ENCODE measurements at places on chromosomes 5 and 9.

DNA sequence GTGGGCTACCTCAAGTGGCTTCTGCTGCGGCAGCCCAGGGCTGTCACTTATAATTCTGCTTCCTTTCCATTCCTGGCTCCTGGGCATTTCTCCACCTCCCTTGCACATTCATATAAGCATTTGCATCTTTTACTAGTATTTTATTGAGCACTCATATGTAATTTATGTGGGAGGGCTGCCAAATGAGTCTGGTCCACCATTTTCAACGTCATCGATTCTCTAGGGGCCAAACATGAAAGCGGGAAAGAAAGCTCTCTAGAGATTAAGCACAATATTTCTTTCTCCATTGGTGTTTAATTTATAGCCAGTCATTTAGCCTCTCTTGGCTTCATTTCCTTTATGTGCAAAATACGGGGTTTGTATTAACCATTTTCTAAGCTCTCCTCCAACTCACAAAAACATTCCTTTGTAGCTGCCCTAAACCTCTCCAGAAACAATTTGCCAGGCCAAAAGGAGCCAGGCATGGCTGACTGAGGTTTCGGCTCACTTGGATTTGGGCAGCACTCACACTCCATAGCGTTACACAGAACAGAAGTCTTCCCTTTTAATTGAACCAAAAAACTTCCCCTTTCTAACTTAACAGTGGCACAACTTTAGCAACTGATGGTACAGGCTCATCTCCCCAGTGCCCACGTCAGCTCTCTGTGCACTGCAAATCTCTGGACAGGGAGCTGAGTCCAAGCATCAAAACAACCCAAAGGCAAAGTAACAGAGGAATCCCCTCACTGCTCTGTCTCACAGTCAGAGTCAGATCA is 183.5 kb downstream of the ROR2 start:
- DNase-seq: no peak

DNA sequence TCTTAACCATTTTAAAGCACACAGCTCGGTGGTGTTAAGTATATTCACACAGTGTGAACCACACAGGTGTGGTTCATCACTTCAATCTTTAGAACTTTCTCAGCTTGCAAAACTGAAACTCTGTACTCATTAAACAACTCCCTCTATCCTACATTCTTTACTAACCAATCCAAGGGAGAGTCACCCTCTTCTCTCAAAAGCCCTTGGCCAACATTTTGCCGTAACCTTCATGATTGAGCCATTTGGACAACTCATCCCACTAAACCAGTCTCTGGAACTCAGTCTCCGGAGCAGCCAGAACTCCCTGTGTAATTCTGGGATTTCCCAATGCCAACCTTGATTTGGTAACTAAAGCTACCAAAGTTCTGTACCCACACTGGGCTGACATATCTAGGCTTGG is 84.7 kb downstream of the TTC39B start:
- no peak for DNase-seq

- no peak for DNase-seq
These were observed 115.7 kb downstream of the SUSD1 start for GRCh38 chr9:112059145-112059965.

DNA sequence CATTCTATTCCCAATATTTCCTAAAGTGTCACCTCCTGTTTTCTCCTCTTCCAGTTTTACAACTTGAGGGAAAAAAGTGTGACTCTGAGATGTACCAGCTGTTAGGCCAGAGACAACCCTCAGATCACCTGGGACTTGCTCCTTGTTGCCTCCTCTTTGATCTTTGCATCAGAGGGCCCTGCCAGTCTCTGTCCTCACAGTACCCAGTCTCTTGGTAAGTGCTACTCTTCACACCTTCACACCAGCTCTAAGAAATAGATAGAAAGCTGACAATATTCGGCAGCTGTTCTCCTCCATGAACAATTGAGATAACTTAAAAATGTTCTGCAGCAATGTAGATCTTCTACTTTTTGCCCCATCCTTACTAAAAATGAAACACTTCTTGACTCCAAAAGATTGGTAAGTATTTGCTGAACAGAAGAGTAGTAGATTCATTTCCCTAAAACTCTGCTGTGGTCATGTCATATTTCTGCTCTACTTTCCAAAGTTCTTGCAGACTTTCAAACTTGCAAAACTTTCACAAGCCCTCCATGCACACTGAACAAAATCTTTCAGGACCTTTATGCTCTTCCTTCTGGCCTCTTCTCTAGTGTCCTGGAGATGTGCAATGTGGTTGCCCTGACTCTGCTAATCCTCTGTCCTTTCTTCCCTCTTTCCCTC is 188.6 kb downstream of the SNX18 start:
- no peak for DNase-seq

DNA sequence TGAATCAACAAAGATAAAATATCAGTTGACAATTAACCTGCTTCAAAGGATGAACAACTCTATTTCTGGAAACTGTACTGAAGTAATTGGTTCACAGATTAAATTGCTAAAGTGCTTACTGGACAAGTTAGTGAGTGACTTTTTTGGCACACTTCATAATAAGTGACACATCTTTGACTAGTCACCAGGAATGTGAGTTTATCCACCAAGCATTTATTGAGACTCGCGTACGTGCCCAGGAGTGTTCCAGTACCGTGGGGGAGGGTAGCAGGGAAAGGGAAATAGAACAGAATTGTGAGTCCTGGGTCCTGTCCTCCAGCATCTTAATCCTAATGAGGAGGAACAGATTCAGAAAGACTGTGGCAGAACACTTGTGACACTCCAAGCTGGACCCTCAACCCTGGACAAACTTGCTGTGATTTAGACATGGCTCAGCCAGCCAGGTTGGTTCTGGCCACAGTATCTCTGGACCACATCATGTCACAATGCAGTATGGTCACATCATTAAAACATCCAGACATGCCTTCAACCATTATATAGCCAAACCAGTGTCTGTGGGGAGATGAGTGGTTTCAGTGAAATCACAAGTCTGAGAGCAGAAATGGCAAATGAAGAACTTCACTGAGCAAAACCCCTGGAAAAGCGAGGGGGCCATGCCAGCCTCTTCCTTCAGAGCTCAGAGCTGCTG is 623.1 kb downstream of the BNC2 start:
- DNase-seq: no peak

DNA sequence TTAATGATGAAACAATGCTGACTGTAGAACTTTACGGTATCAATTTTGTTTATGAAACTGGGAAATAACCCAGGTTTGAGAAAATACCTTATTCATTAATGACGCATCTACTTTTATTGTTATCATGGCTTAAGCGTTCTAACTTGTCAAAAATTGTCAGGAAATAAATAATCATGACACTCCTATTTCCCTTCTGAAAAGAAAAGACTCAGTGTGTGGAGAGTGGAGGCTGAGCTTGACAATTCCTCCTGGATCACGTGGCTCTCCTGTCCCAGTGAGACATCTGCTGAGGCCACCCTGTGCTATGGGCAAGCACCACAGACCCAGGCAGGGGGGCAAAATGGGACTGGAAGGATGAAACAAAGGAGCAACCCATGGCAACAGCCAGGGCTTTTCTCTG is 466.4 kb downstream of the ZNF608 start:
- no peak for DNase-seq

DNA sequence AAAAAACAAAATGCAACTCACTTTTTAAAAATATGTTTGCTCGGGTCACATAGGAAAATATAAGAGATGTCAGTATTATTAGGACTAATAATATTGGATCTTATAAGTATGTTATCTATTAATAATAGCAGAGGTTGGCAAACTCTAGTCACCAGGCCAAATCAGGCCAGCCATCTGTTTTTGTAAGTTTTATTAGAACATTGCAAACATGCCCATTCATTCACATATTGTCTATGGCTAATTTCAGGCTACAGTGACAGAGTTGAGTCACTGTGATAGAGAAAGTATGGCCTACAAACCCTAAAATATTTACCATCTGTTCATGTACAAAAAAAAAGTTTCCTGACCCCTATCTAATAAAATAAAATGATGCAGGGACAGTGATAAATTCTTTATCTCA is 97.7 kb upstream of the CDH6 start:
- no peak for DNase-seq

DNA sequence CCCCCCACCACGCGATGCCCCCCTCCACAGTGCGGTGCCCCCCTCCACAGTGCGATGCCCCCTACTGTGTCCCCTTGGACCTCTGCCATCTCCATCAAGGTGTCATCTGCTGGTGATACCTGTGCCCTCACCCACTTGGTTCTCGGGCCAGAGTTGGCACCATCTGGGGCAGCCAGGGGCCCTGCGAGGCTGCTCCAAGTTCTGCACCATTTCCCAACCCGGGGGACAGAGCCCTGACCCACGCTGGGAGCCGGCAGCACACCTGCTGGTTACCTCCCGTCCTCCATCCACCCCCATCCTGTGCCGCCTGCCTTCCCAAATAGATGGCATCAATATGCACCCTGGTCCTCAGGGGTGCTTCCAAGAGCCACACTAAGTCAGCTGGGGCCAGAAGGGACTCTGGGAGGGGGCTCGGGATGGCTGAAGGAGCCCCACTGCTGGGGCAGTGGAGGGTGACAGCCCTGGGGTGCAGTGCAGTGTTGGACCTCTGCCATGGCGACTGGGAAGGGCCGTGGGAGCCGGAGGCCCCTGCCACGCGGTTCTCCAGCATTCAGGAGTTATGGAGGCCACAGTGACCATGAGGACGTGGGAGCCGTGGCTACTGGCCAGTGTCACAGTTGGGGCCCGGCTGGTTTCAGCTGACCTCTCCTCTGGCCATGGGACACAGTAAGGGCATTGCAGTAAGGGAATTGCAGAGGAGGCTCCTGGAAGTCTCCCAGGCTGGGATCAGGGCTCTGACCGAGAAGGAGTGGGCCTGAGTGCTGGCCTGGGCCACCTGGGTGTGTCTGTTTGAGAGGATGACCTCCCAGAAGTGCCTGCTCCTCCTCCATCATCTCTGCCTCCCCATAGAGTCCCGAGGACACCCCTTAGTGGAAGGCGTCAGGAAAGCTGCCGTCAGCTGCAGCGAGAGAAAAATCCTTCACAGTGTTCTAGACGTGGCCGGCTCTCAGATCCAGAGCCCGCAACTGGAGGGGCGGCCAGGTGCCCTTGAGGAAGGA is 44.2 kb upstream of the NOTCH1 start:
- DNase-seq: no peak

DNA sequence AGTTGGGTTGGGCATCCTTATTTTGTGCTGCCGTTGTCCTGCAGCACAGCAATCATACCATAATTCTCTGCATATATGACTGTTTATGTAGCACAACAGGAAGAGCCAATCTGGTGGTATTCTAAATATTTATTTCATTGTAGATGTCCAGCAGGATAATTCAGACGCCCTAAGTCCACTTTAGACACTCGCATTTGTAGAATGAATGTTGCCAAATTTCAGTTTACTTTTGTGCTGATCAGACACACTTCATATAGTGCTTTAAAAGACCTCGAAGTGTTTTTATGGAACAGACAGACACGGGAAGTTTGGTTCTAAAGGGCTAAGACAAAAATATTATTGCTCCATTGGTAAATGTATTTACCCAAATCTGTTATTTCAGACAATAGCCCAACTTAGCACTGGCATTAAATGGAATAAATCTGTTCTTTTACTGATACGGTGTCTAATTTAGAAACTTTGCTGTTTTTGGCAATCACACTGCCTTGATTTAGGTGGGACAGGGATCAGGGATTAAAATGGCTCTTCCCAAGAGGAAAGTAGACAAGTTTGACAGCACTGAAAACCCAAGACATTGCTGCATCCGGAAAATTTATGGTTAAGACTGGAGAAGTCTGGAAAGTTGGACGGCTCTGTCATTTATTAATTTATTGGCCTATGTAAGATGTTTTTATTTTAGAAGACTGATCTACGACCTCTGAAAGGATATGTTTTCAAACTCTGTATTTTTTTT is 35.3 kb downstream of the PRDM6 start:
- DNase-seq: no peak

DNA sequence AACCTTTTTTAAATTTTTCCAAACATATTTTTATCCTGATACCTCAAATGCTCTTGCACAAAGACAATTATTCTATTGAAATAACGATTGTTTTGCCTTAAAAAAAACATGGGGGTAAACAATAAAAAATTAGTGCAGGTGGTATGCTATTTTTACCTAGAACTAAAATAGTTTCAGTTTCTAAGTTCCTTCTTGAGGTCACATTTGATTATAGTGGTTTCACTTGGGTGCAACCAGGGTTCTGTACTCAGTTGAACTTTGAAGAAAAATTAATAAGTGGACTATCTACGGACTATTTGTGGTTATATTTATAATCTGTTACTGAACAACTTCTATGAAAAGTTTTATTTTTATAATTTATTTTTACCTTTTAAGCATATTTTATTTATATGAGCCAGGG is 387.1 kb upstream of the IZUMO3 start:
- DNase-seq: no peak

DNA sequence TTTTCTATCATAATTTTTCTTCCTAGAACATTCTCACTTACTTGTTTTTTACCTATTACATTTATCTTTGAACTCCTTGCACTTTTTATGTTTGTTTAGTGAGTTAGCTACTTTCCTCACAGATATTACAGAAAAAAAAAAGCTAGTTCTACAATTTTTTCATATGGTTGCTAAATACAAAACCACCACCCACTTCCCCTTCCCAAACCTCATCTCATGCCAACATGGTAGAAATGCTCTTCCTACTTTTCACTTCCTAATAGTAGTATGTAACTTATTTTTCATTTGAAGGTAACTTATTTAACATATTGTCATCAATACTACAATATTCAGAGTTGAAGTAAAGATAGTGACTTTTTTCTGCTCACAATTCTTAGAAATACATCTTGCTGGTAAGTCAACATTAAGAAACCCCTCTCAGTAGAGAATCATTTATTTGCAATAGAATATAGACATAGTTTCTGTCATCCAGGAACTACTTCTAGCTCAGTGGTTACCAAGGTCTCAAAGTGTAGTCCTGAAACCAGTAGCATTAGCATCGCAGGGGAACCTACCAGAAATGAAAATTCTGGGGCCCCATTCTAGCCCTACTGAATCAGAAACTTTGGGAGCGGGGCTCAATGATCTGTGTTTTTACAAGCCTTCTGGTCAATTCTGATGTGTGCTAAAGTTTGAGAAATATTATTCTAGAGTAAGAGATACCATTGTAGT is 1124.6 kb downstream of the DTWD2 start:
- no peak for DNase-seq

GRCh38 chr9:38246833-38247232 is 145.7 kb upstream of the ALDH1B1 start:
- DNase-seq: no peak

GRCh38 chr9:128026255-128026772 is 40.8 kb downstream of the NAIF1 start:
- peak; percentile 88 for DNase-seq

DNA sequence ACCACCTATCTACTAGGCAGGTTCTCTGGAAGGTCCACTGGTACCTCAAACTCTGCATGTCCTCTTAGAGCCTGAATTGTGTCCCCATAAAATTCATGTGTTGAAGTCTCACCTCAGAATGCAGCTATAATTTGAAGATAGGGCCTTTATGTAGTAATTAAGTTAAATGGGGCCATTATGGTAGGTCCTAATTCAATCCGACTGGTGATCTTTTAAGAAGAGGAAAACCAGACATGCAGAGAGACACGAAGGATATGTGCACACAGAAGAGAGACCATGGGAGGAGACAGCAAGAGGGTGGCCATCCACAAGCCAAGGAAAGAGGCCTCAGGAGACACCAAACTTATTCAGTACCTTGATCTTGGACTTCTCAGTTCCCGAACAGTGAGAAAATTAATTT is 345.4 kb downstream of the ENC1 start:
- DNase-seq: no peak

- DNase-seq: no peak
These were observed 18.9 kb upstream of the VLDLR start for GRCh38 chr9:2602704-2603116.

GRCh38 chr9:19464764-19465585 is 56.2 kb downstream of the ACER2 start:
- DNase-seq: peak; percentile 80

GRCh38 chr5:1172670-1173404 is 28.6 kb upstream of the SLC6A19 start:
- DNase-seq: no peak

Measured in CD4-positive, alpha-beta T cell treated with Interleukin-6 for 4 hours (primary cell).